Foreskin fibroblast (primary cell): ENCODE measurements at places on chromosomes 4 and X.

- DNase-seq, result no peak
Observed at GRCh38 chr4:146428298-146428697, 93.4 kb downstream of the SLC10A7 start.

DNA sequence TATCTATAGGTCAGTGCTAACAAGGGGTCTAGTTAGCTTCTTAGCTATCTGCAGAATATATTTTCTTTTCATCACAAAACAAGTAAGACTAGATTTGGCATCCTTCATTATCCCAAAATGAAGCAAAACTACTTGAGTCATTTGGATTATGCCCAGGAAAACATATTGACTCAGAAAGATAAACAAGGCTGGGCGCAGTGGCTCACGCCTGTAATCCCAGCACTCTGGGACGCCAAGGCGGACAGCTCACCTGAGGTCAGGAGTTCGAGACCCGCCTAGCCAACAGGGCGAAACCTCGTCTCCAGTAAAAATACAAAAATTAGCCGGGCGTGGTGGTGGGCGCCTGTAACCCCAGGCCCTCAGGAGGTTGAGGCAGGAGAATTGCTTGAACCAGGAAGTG, 18.0 kb upstream of the MND1 start:
- no peak for DNase-seq

DNA sequence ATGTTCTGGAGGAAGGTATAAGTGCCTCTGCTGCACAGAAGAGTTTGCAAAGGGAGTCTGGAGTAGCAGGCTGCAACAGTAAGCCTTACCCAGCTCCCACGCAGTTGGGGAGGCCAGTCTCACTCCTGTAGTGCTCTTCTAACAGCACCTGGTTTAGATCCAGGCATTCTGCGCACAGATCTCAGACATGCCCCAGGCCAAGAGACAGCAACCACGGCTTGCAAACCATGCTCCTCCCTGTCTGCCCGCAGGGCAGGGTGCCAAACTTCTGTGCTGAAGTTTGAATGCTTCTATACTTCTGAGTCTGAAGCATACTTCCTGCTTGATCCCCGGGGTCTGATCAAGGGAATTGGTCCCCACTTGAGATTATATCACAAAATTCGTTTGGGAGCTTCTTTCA, 106.3 kb downstream of the LINC00632 start:
- DNase-seq, result peak; percentile 4

- DNase-seq, result no peak
Observed at GRCh38 chrX:19704132-19704531, 183.3 kb downstream of the SH3KBP1 start.

GRCh38 chr4:1048773-1049590, 37.6 kb downstream of the FGFRL1 start:
- DNase-seq, result no peak

DNA sequence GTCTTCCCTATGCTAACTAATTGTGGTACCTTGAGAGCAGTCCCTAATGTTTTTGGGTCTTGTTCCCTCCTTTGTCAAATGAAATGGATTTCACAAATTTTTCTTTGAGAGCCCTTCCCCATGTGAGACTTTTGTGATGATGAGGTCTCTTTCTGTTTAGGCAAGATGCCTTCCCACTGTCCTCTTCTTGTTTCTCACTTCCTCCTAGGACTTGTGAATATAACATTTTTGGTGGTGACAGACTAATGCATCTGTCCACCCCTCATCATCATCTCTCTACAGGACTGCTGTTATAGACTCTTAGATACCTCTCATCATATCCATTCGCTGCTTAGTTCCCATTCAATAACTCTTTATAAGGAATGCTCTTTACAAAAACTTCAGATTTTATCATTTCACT, 8.7 kb upstream of the ANK2 start:
- no peak for DNase-seq

GRCh38 chr4:3637326-3638016, 105.2 kb upstream of the LRPAP1 start:
- DNase-seq, result no peak

GRCh38 chr4:99651016-99651769, 6.4 kb downstream of the C4orf54 start:
- DNase-seq, result no peak

DNA sequence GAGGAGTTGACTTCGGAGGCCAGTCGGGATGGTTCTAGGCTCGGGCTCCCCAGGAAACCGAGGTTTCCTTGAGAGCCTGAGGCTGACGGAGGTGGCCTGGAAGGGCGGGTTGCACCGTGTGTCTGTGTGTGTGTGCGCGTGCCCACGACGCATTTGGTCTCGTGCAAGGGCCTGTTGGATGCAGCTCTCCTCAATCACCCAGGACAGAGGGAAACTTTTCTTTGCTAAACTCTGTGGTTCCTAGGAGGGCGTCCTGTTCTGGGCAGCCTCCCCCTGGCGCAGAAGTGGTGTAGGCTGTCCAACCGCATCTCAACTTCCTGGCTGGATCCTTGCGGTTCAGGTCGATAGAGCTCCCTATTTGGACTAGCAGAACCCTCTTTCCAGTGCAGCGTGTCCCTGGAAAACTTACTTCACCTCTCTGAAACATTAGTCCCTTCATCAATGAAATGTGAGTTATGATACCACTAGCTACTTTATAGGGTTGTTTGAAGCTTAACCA, 973 bp downstream of the STK32B start:
- DNase-seq, result peak; percentile 29

DNA sequence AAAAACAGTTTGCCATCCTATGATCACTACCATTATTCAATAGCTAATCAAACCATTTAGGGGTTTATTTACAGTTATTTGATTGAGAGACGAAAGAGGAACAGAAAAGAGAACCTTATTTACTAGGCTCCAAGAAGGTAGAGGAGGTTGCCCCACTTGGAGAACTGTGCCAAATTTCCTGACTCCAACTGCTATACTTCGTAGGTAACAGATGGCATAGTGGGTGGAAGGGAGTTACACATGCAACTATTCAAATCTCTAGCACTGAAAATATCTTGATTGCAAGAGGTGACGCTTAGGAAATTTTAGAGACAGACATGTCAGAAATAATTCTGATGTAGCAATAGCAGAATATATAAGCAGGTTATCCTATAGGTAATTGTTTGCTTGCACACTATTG, 38.0 kb upstream of the TMPRSS11F start:
- DNase-seq, result no peak

DNA sequence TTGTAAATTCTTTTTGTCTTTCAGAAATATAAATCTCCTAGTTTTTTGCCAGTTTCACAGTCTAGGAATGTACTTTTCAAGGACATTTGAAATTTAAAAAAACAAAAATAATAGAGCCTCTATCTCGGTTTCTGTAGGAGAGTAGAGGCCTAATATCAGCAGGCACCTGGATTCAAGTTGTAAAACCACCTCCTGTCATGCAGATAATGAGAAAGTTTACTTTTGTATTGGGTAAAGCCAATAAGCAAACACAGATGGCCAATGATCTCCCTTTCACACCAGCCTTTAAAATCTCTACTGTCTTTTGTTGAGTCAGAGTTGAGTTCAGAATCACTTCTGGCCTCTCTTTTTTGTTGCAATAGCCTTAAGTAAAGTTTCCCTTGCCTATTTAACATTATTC, 1499.9 kb downstream of the PCDH18 start:
- no peak for DNase-seq

DNA sequence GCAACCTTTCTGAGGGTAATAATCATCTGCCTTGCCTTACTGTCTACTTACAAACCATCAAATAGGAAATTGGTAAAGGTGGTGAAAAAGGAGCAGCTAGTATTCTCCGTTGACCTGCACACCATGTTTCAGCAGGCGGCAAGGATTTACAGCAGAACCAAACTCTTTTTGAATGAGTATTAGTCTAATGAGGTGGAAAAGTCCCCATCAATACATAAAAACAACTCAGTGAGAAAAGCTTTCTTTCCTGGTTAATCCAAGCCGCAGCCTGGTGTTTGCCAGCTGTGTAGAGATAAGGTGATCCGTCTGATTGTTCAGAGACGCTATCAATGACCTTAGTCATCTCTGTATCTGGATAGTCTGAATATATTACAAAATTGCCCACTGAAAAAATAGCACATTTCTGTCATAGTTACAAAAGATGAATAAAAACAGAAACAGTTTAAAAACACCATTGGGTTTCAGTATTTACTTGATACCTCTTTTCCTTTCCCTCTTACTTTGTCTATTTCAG, 110.4 kb upstream of the TBC1D9 start:
- DNase-seq, result no peak

GRCh38 chrX:69153060-69153730, 12.1 kb downstream of the PJA1 start:
- no peak for DNase-seq

DNA sequence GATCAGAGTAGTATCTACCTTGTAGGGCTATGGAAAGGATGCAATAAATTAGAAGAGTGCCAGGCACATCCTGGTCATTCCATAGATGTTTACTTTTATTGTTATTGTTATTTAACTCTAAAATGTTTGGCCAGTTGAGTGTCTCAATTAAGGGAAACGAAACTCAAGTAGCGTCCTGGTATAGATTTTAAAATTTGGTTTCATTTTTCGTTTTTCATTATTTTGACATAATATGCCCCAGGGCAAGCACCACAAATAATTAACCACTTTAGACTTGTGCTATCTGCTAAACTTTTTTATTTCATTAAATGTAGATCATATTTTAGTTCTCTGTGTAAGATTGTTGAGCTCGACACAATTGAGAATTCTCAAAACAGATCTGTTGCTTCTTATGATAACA, 179.7 kb upstream of the PRPS2 start:
- no peak for DNase-seq

- DNase-seq, result peak; percentile 51
Observed at GRCh38 chr4:26061248-26061986, 147.4 kb downstream of the SMIM20 start.

GRCh38 chr4:119313237-119313636, 8.7 kb downstream of the FABP2 start:
- DNase-seq, result peak; percentile 52

DNA sequence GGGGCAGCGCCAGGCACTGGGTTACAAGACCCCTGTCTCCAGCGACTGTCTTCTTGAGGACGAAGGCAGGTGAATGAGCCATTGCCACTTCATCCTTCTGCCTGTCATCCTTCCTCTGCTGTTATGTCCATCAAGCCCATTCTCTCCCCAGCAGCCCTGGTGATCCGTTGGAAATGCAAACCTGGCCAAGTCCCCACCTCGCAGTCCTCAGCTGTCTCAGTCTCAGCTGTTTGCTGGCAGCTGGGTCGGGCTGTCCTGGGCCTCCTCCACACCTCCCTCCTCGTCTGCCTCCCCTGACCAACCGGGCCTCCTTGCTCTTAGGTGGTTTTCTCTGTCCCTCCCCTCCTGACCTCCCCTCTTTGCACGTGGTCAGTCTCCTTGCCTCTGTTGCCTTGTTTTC, 38.0 kb downstream of the PTTG2 start:
- no peak for DNase-seq

- DNase-seq, result peak; percentile 41
Observed at GRCh38 chrX:132443196-132444135, 45.4 kb downstream of the MBNL3 start.

GRCh38 chrX:81263059-81263458, 61.2 kb downstream of the SH3BGRL start:
- no peak for DNase-seq

- DNase-seq, result no peak
Observed at GRCh38 chr4:83257811-83258210, 26.8 kb downstream of the COQ2 start.

DNA sequence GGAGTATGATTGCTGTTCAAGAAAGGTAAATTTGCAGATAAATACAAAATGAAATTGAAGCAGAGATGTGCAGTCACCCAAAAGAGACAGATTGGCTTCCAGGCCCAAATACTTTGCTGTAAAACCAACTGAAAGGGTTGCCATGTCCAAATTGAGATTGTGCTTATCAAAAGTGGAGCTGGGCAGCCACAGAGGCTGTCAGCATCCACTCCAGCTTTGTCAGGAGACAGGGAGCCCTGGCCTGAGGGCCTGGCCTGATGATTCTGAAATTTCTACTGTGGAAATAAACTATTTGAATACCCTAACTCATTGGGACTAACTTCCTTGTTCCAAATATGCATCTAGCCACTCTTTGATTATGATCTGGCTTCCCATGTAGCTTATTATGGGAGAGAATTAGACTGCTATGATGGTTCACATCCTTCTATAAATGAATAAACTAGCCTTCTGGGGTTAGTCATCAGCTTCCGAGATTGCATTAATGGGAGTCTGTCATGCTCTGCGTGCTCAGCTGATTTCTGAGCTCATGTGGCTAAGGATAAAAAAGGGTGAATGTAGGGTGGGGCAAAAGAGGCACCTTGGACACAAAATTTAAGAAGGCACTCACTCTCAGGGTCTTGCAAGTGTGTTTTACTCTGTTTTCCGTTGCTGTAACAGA, 48.2 kb downstream of the SLC34A2 start:
- DNase-seq, result no peak

DNA sequence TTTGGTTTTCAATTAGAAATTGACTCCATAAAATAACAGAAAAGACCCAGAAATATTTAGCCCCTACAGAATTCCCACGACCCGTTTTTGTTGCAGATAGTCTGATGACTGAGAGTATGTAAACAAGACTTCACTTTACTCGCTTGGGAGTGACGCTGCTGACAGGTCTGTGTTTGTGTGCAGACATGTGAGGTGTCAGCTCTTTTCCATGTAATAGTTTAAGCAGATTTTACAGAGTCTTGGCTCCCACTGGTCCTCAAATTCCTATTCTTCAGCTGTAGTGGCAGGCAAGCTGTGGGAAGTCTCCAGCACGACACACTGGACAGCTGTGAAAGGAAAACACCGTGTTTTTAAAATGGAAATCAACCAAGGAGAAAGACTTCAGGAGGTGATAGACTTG, 455.7 kb downstream of the GABRG1 start:
- no peak for DNase-seq

DNA sequence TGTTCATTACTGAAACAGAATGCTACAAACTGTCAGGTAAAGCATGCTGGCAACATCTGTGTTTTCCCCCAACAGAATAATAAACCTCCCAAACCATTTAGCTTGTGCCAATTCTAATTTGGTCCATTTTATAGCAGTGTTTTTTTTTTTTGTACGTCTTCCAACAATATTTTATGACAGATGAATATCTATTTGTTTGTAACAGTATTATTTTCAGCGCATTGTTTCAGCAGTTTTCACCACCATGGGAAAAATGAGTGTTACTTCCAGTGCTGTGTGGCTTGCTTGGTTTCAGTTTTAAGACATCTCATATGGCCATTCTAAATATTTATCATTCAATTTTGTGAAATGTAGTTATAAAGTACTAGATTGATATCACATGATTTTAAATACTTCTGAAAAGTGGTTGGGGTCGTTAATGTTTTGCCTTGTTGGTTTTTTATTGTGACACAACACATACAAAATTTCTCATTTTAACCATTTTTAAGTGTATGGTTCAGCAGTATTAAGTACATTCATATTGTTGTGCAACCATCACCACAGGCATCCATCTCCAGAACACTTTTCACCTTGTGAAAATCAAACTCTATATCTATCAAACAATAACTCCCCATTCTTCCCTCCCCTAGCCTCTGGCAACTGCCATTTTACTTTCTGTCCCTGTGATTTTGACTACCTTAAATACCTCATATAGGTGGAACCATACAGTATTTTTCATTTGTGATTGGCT, 25.6 kb upstream of the TBC1D19 start:
- DNase-seq, result peak; percentile 33

DNA sequence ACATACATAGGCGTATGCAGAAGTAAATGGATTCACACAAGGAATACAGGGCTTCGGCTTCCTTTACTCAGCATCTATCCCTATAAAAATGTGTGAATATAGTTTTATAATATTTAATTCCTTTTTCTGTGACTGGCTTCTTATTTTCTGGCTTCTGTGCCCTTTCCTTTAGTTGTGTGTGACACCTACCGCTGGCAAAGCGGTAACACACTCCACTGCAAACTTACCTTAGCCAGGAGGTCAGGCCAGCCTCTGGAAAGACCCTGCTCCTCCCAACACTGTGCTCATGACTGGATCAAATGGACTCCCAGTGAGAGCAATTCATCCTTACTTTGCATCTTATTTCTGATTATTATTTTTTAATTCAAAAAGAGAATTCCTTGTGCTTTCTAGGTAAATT, 244.2 kb downstream of the ANK2 start:
- no peak for DNase-seq
